Hippocampal formation (tissue), 2 donors: ENCODE measurements at places on chromosomes 7 and 10.

- DNase-seq, result no peak
These were observed 37.4 kb downstream of the GOT1 start for GRCh38 chr10:99393036-99393435.

- no peak for DNase-seq
These were observed 244.7 kb upstream of the GPR26 start for GRCh38 chr10:123421461-123421860.

DNA sequence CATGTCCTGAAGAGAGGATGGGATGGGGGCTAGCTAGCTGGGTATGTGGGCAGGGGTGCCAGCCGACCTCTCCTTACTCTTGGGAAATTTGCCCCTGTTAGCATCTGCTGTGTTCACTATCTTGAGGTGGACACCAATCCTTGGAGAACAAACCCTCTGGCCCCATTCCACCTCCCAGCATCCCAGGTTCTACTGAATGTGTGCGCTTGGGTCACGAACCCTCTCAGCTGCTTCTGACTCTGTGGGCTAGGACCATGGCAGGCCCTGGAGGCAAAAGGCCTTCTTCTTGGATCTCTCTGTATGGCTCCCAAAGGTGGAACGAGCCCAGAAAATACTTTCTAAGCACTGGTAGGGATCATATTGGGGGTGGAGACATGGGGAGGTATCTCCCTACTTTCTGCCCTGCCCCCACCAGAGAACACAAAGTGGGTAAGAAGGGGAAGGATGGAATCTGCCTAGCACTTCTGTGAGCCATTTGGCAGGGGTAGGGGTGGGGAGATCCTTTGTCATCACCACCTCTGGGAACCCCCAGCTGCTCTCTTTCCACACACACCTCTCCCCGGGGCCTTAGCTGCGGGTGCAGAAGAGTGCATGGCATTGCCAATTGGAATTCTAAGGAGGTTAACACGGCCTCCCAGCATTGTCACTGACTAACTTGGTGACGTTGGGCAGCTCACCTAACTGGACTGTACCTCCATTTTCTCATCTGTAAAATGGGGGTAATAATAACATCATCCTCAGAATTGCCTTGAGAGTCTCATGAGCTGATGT is 7.7 kb downstream of the UNC5B start:
- no peak for DNase-seq

DNA sequence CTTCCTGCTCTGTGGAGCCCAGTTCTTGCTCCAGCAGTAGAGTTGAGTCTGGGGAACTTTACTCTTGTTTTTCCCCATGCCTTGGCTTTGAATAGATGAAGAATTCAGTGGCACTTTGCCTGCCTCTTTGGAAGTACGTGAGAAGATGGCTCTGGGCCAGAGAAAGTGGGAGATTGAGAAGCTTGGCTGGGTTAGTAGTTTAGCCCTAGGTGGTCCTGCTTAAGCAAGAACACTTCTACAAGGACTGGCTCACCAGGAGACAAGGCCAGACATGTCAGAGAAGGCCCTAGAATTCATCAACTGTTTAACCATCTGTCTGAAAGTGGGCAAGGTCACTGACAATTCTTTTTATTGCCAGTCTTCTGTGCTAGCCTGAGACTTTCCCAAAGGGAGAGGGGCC is 410.3 kb downstream of the TYW1 start:
- no peak for DNase-seq
